ENCODE measurements at places on chromosomes 13 and 19.

- DNase-seq = no peak
Measured at GRCh38 chr13:113090806-113091205, 14.8 kb upstream of the F7 start.

DNA sequence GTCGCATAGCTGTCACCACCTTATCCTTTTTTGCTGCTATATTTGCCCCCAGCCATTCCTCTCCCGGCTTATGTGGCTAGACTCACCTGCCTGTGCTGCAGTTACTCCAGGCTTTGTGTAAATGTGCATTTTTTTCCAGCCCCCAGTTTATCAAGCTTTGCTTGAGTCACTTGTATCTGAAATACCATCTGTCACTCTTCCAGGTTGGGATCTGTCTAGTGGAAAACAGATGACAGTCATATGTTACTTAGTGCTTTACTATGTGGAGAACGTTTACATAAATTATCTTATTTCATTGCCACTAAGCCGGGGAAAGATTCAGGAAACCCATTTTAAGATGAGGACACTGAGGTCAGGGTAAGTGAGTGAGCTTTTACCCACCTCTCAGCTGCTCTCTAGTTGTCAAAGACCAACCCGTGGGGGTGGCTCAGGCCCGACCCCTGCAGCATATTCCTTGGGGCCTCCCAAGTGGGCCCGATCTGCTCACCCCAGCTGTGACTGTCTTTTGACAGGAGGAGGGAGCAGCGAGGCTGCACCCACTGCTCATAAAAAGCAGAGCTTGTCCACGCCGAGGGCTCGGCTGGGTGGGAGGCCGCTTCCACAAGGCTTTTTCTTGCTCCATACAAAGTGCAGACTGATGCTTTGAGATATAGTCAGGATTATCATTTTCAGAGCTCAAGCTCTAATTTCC lies 7.2 kb downstream of the GJB2 start:
- DNase-seq = no peak

DNA sequence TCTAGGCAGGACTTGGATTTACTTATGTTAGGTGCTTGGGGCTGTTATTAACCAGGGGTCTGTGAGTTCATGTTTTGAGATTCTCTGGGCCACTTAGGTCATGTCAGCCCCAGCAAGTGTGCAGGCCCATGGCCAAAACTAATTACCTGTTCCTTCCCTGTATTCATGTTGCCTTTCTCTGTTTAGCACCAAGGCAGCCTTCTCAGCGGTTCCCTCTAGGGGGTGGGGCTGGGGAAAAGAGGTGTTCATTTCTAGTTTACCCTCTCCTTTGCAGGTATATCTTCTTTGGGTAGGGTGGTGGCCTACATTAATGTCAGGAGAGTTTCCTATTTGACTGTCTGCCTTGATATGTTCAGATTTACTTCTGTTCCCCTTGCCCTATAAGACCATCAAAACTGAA lies 61.7 kb downstream of the PDS5B start:
- no peak for DNase-seq

DNA sequence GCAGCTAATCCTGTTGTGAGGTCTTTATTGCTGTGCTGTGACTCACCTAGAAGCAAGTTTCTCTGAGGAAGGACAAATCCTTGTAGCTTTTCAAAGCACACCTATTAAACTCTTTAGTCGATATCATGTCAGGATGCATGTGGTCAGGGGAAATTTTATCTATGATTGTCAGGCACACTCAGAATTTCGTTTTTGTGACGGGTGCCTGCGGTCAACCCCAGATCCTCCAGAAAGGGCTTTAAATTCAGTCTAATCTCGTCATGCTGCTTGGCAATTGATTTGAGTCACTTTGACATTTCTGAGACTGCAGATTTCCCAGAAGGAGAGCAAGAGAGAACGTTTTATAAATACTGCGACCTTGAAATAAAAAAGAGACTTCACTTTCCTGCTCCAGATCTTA lies 316.9 kb downstream of the FGF9 start:
- no peak for DNase-seq

- DNase-seq = no peak
Measured at GRCh38 chr13:33636955-33637670, 180.8 kb upstream of the RFC3 start.

DNA sequence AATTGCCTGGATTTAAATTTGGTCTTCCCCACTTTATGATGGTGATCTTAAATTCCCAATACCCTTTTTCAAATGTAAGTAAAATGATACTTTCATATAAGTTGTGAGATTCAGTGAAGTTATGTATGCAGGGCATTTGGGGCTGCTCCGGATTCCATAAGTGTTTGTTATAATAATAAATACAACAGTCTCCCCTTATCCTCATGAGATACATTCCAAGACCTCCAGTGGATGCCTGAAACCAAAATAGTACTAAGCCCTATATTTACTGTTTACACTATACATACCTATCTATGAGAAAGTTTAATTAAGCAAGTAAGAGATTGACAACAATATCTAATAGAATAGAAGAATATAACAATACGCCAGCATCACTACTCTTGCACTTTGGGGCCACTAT lies 2237.8 kb downstream of the PCDH9 start:
- no peak for DNase-seq

DNA sequence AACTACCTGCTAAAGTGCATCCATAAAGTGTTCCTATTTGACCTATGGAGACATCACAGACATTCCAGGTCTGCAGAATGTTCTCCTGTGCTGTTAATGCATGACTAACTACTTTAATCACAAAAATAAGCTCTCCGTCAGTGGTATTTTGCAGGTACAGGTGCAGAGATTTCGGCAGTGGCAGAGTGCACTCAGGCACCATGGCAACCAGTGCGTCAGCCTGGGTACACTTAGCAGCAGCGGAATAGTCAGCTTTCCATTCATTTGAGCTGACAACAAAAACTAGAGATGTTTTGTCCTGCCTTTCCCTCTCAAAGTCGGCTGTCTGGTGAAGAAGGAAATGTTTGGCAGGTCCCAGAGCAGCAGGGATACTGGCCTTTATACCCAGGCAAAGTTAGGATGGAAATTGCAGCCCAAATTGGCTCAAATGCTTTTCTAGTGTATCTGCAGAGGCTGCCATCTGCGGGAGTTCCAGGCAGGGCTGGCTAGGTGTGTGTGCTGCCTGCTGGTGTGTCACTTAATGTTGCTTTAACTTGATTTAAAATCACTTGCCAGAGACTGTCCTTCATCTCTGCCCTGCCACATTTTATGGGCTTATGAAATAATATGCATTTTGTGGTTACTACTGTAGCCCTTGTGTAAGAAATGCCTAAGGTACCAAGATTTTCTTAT lies 195.8 kb downstream of the RAP2A start:
- DNase-seq = peak; percentile 45

DNA sequence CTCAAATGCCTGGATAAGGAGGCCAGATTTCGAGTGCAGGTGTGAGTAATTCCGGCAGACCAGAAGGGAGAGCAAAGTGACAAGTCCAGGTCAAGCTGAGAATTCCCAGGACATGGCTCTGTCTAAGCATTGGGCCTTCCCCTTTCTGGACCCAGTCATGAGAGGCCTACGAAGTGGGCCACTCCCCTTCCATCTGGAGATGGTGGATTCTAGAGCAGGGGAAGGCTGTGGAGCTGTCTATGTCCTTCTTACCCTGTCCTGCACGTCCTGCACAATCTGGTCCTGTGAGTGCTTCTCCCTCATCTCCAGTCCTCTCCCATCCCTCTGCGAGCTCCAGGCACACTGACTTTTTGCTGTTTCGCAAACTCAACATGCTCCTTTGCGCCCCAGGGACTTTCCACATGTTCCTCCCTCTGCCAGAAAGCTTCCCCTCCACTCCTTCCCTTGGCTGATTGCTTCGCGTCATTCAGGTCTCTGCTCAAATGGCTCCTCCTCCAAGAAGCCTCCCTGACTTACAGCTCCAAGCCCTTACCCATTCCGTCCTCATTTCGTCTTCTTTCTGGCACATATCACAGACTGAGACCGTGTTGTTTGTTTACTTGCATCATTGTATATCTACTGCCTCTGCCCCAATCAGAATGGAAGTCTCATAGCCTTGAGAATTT lies 193.2 kb downstream of the URI1 start:
- peak; percentile 27 for DNase-seq

DNA sequence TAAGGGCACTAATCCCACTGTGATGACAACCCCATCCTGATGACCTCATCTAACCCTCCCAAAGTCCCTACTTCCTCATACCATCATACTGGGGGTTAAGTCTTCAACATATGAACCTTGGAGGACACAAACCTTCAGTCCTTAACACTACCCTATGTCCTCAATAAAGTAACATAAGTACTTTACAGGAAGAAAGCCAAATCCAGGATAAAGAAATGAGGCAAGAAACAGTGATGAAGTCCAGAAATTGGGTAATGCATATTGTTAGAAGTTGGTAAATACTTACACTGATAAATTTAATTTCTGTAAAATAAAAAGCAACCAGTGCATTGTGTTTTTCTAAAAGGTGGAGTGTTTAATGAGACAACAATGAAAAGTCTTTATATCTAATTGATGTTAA lies 284.8 kb upstream of the SOX21 start:
- no peak for DNase-seq

DNA sequence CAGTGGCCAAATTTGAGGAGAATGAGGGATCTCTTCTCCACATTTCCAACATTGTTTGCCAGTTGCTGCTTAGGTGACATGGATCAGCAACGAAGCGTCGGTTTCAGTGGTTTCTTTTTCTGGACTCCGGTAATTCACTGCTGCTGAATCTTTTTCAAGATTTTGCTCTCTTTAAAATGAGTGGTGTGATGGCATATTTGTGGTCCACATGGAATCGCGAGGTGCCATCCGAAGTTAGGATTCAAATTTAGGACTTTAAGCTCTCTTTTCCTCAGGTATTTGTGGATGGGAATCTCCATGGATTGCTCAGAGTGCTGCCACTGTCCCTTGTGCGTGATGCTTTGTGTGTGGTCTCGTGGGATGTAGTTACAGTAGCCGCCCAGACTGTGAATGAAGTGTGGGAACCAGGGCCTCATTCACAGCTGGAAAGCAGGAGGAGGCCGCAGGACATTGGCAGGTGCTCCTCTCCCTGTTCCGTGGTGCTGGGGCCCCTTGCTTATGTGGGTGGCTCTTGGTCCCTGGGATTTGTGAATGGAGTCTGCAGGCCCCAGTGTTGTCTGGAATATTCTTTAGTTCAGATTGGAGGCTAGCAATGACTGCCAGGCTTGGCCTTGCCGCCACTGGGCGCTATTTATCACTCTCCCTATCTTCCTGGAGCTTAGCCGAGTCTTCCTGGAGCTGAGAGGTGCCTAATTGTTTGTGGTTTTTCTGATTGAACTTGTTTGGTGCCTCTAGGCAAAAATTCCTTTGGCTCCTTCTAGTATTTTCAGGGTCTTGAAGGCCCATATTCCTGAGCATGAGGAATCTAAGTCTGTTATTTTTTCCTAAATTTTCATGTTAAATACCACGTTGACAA lies 1.5 kb downstream of the ILF3 start:
- no peak for DNase-seq

GRCh38 chr19:19459707-19460251 lies 54.3 kb downstream of the GATAD2A start:
- DNase-seq = no peak

DNA sequence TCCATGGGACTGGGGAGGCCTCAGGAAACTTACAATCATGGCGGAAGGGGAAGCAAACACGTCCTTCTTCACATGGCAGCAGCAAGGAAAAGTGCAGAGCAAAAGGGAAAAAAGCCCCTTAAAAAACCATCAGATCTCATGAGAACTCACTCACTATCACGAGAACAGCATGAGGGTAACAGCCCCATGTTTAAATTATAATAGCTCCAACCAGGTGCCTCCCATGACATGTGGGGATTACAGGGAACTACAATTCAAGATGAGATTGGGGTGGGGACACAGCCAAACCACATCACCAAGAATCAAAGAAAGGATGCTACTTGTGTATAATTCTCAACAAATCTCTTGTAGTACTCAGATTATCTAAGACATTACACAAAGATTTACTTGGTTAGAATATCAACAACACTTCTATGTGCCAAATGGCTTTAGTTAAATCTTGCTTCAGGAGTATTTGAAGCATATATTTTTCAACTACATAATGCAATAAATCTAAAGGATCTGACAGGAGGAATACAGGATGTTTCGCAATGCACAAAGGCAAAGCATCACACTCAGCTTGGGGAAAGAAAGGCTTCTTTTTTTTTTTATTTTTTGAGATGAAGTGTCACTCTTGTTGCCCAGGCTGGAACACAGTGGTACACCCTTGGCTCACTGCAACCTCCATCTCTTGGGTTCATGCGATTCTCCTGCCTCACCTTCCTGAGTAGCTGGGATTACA lies 180.0 kb downstream of the LHFPL6 start:
- DNase-seq = no peak

- DNase-seq = no peak
Measured at GRCh38 chr19:57615346-57615745, 1.3 kb downstream of the ZNF134 start.

GRCh38 chr19:32342695-32343094 lies 2.7 kb upstream of the ZNF507 start:
- DNase-seq = no peak

- DNase-seq = peak; percentile 6
Measured at GRCh38 chr13:77374786-77375185, 47.9 kb upstream of the MYCBP2 start.

All from dorsolateral prefrontal cortex (tissue), 122 donors.